ENCODE measurements at places on chromosomes 1 and 21.

GRCh38 chr1:9269721-9270120 lies 23.0 kb upstream of the SPSB1 start:
- DNase-seq: no peak

DNA sequence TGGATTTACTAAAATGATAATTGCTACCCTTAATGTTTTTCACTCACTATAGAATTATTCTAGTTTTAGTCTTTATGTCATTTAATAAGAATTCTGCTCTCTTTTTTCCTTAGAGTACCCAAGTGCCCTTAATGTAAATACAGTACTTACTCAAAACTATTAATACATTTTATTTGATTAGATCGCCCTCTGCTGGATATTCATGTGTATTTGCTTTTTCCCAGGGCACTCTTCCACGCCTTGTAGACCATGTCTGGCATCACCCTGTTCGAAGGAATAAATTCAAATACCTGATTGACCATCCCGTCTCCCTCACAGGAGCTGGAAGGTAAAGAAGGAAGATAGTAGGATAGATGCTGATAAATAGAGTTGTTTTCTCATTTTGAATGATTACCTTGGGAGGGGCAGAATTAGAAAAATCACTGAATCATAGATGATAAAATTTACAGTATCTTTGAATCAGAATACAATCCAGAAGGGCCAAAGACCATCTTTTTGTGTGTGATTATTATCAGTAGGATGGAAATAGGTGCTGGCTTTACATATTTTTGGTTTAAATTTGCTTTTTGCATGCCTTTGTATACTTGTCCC lies 4.1 kb downstream of the AXDND1 start:
- no peak for DNase-seq

GRCh38 chr1:31370565-31370964 lies 2.3 kb downstream of the FABP3 start:
- no peak for DNase-seq

DNA sequence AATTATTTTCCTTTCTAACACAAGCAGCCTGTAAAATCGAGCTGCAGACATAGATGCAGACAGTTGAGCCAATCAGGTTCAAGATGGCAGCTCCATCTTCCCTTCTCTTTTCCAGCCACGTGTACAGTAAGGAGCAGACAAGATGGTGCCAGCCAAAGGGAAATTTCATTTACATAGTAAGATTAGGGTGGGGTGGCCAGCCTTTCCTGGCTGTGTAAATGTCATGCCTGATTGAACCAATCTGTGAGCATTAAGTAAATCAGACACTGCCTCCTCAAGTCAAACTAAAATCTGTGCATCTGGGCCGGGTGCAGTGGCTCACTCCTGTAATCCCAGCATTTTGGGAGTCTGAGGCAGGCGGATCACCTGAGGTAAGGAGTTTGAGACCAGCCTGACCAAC lies 60.2 kb downstream of the TBCE start:
- DNase-seq: no peak

All from activated CD8-positive, alpha-beta memory T cell treated with anti-CD3 and anti-CD28 coated beads, Interleukin-2, amount 10 ng/mL, durations not matched to agents 7 days and 5 days (primary cell).